Activated CD8-positive, alpha-beta T cell treated with anti-CD3 and anti-CD28 coated beads, Interleukin-2, amount 10 ng/mL, durations not matched to agents 7 days and 5 days (primary cell): ENCODE measurements at places on chromosomes 3 and 15. TPM values are rescaled to one million over a fixed set of nuclear protein-coding genes. Genes with fewer than 3 reads are reported as not detected.
A peak's percentile ranks its signal among the peaks of the same experiment; 100 is the strongest.

The LMAN1L gene
- total RNA-seq = 0.47 TPM

The ELP6 gene
- 52.1 TPM for total RNA-seq

The SYNM gene
- 0.18 TPM for total RNA-seq

The ST8SIA2 gene
- not detected for total RNA-seq

The SNTN gene
- not detected for total RNA-seq

The RAB6B gene
- 0.68 TPM for total RNA-seq

The TRPM1 gene
- not detected for total RNA-seq

DNA sequence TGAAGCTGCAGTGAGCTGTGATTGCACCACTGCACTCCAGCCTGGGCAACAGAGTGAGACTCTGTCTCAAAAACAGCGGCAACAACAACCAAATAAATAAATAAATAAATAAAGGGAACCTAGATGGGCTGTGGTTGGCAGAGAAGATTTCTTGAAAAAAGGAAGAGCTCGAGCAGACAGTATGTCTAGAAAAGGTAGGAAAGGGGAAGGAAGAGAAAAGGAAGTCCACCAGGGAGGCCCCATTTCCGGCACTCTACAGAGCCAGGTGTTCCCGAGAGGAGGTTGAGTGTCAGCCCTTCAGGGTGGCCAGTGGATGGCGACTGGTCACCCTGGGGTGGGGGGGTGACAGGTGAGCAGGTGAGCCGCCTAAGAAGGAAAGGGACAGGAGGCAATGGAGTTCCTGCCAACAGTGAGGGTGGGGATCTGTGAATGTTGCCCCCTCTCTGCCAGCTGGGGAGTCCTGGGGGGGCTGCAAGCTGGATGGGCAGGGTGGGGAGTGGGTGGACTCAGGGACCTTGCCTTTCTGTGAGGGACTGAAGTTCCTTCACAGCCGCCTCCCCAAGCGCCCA is 14.8 kb downstream of the PAQR5 start:
- no peak overlapping the region for H3K27ac ChIP-seq
- DNase-seq = no peak
- H3K4me1 ChIP-seq = no peaks in the 10 kb centered on the region
- no peaks in the 10 kb centered on the region for H3K36me3 ChIP-seq
- peaks cover 2% of the 10 kb centered on the region for H3K27me3 ChIP-seq
- H3K4me3 ChIP-seq = no peak overlapping the region

DNA sequence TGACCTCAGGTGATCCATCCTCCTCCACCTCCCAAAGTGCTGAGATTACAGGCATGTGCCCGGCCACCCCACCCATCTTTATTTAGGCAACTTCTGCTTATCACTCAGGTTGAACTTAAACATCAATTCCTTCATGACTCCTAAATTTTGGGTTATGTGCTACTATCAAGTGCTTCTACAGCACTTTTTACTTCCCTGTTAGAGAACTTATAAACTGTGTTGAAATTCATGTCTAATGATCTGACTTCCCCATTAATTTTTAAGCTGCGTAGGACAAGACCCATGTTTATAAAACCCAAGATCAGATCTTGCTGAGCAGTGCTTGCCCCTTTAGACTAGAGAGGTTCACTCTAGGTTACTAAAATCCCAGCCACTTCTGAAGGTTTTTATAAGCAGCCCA is 266.2 kb upstream of the TPRG1 start:
- no peak for DNase-seq
- peaks cover 2% of the 10 kb centered on the region for H3K4me1 ChIP-seq
- no peaks in the 10 kb centered on the region for H3K36me3 ChIP-seq
- H3K4me3 ChIP-seq = no peak overlapping the region

DNA sequence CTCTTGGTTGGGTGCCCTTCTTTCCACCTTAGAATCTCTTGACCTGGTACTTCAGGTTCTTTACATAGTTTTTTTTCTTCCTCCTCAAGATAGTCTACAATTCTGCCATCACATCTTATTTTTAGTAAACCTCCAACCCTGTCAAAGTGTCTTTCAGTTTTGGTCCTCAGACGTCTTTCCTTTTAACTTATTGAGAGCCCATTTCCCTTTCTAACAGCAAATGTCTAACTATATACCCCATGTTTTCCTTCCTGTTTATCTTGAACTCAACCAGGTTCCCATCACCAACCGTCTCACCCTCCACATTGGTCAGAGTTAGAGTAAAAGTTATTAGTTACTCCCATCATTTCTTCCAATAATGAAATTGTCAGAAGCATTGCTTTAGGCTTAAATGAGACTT is 10.4 kb downstream of the KBTBD12 start:
- H3K27ac ChIP-seq = no peak overlapping the region
- no peak overlapping the region for H3K4me3 ChIP-seq
- H3K4me1 ChIP-seq = peaks cover 10% of the 10 kb centered on the region
- peaks cover 31% of the 10 kb centered on the region for H3K27me3 ChIP-seq
- no peak for DNase-seq
- H3K36me3 ChIP-seq = no peaks in the 10 kb centered on the region

DNA sequence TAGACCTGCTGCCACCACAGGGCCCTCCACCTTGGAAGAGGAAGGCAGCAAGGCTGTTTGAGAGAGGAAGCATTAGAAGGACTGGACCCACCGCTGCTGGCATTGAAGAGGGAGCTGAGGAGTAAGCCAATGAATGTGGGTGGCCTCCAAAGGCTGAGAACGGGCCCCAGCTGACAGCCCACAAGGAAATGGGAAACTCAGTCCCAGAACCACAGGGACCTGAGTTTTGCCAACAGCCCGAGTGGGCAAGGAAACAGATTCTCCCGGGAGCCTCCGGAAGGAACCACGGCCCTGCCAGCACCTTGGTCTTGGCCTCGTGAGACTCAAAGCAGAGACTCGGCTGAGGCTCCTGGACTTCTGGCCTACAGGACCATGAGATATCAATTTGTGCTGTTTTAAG is 95.4 kb upstream of the SNRPA1 start:
- H3K4me1 ChIP-seq = peaks cover 13% of the 10 kb centered on the region
- H3K27me3 ChIP-seq = peaks cover 5% of the 10 kb centered on the region
- H3K4me3 ChIP-seq = no peak overlapping the region
- H3K36me3 ChIP-seq = no peaks in the 10 kb centered on the region
- no peak for DNase-seq

DNA sequence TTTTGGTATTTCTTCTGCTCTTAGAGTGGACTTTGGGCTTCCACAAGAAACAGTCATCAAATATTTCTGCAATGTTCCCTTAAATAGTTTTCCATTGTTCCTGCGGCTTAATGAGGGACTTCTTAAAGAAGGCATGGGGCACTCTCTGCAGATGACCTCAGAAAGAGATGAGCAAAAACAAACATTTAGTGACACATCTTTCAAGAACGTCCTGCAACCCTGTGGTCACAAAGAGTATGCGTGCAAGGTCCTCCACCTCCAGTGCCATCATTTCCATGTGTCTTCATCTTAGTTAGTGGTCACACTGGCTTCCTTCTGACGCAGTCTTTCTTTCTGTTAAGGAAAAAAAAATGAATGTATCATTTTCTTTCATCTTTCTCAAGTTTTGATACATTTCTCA is 56.2 kb downstream of the GREM1 start:
- DNase-seq = no peak
- H3K36me3 ChIP-seq = no peaks in the 10 kb centered on the region
- H3K4me1 ChIP-seq = no peaks in the 10 kb centered on the region
- peaks cover 2% of the 10 kb centered on the region for H3K27me3 ChIP-seq
- H3K27ac ChIP-seq = no peak overlapping the region

DNA sequence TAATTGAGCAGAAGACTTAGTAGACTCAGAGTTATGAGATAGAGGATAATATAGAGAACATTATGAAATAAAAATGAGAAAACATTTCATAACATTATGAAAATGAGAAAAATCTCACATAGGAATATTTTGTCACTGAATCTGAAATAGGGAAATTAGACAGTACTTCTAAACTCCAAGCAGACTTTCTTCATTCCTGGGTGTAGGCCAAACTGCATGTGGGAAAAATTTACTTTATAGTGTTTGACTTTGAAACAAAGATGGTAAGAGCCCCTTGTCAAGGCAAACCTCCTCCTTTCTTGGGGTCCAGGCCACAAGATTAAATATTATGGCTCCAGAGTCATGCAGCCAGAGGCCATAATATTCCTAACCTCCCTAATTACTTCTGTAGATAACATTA is 6.7 kb upstream of the OR5H14 start:
- H3K4me1 ChIP-seq = no peaks in the 10 kb centered on the region
- no peaks in the 10 kb centered on the region for H3K27me3 ChIP-seq
- no peak for DNase-seq
- H3K27ac ChIP-seq = no peak overlapping the region
- H3K36me3 ChIP-seq = no peaks in the 10 kb centered on the region
- no peak overlapping the region for H3K4me3 ChIP-seq

DNA sequence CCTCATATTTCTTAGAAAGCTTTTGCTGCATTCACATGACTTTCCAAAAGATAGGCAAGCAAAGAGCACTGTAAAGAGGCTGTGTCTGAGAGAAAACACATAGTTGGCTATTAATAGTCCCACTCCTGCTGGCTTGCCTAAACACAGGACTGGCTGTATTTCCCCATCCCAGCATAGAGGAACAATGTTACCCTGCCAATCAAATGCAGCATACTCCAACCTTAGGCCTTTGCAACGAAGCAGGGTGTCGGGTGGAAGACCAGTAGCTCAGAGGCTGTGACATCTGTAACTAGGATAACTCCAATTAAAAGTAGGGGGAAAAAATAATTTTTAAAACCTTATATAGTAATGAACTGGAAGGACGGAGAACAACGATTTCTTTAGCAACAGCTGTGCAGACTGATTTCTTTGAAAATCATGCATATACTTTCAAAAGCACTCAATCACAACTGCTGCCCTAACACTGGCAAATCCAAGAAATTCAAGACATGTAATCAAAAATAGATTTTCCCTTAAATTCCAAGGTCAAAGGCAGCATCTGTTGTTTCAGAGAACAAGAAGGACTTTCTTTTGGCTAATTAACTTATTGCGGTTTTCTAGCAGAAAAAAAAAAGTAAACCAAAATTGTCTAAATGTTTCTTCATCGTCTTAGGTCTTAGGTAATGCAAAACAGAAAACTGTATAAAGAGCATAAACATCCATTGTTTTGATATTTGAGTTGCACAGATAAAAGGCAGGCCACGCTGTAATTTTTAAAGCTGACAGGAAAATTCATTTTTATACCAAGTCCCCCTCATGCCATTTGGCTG is 139.3 kb downstream of the TNIK start:
- no peaks in the 10 kb centered on the region for H3K27me3 ChIP-seq
- no peak overlapping the region for H3K4me3 ChIP-seq
- peaks cover 2% of the 10 kb centered on the region for H3K36me3 ChIP-seq
- no peak for DNase-seq

DNA sequence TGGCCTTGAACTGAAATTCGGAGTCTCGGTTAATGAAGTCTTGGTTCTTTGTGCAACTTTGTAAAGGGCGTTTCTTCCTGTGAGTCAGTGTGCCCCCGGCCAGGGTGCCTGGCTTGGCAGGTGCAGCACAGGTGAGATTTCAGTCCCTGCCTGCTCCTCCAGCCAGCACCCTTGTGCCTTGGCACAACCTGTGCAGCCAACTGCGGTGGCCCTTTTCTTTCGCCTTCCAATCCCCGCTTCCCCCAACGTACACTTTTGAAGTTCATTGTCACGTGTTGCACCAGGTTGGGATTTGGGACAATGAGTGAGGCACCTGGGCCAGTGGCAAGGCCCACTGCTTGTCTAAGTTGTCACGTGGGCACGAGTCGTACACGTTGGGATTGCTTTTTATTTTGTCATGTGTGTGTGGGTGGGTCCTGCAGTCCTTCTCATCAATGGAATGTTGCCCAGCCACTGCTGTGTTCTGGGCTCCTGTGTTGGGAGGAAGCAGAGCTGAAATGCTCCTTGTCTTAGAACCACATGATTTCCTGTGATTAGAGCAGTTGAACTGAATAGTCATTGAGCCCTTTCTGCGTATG is 242.9 kb upstream of the BHLHE40 start:
- H3K4me3 ChIP-seq = no peak overlapping the region
- no peaks in the 10 kb centered on the region for H3K27me3 ChIP-seq
- no peak for DNase-seq
- peaks cover 91% of the 10 kb centered on the region for H3K4me1 ChIP-seq
- H3K36me3 ChIP-seq = peaks cover 95% of the 10 kb centered on the region

DNA sequence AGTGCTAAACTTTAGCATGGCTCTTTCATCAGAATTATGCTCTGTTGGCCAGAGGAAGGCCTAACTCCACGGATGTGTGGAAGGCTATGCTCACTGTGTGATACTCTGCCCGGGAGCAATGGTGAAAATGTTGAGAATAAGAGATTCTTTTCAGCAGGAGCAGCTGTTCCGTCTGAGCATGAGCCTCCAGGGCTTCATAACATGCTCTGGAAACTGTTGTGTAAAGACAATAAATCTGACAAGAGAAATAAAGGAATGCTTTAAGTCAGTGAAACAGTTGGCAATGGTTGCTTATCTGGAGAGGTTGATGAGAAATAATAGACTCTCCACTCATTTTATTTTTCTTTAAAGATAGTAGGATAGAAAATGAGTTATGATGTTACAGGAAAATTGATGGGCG is 269.8 kb downstream of the DIPK2A start:
- H3K4me3 ChIP-seq = no peak overlapping the region
- no peak overlapping the region for H3K27ac ChIP-seq
- H3K27me3 ChIP-seq = no peaks in the 10 kb centered on the region
- H3K36me3 ChIP-seq = no peaks in the 10 kb centered on the region

DNA sequence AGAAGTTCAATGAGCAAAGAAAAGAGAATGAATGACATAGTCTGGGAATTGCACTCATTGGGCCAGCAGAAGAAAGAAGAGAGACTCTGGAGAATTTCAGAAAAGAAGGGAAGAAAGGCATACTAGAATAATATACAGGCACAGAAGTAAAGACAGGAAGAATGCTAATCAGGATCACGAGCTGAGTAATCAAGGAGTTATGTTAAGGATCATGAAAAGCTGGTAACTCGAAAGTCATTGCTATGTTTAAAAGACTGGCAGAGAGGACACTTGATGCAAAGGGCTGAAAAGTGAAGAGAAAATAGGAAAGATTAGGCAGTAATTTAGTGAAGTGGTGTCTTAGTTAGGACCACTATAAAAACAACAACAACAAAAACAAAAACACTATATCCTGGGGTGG is 284.1 kb downstream of the ZBBX start:
- H3K27ac ChIP-seq = no peak overlapping the region
- H3K36me3 ChIP-seq = no peaks in the 10 kb centered on the region
- H3K4me1 ChIP-seq = no peaks in the 10 kb centered on the region

DNA sequence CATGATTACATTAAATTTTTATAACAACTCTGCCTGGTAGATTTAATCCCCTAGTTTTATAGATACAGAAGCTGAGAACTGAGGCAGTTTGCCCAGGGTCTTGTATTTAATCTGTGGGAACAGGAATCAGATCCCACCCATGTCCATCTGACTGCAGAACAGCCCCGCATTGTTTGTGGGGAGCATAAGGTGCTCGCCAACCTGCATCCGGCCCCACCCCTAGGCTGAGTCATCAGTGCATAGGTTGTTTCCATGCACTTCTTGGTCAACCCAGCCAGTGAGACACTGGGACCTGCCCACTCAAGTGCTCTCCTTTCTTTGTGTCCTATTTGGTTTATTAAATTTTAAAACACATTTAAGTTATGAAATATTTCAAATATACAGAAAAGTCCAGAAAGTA is 266.2 kb downstream of the OPA1 start:
- H3K36me3 ChIP-seq = no peaks in the 10 kb centered on the region
- no peaks in the 10 kb centered on the region for H3K4me1 ChIP-seq
- no peak for DNase-seq
- no peak overlapping the region for H3K4me3 ChIP-seq
- no peak overlapping the region for H3K27ac ChIP-seq
- peaks cover 12% of the 10 kb centered on the region for H3K27me3 ChIP-seq

GRCh38 chr3:112333002-112333380 is at the start of gene CD200:
Gene CD200, plus strand, starts transcription at chr3:112333156. Its CDS starts 57 bp downstream, at chr3:112333213.
- peak within 1 kb of the TSS; percentile 78 for H3K27ac ChIP-seq
- H3K27me3 ChIP-seq = no peaks in the 10 kb centered on the region
- H3K4me3 ChIP-seq = peak within 1 kb of the TSS; percentile 84
- DNase-seq = peak; percentile 49
- no peaks in the 10 kb centered on the region for H3K36me3 ChIP-seq
- H3K4me1 ChIP-seq = peaks cover 32% of the 10 kb centered on the region
